Stimulated activated CD4-positive, alpha-beta T cell treated with anti-CD3 and anti-CD28 coated beads, TNF-alpha, amount 100 ng/mL, for 1 hour (primary cell): ENCODE measurements at places on chromosomes 1 and 21.

GRCh38 chr1:6899621-6900020 lies 114.4 kb downstream of the CAMTA1 start:
- no peak for DNase-seq

GRCh38 chr1:119099775-119100174 lies 40.7 kb downstream of the WARS2 start:
- DNase-seq, result no peak

DNA sequence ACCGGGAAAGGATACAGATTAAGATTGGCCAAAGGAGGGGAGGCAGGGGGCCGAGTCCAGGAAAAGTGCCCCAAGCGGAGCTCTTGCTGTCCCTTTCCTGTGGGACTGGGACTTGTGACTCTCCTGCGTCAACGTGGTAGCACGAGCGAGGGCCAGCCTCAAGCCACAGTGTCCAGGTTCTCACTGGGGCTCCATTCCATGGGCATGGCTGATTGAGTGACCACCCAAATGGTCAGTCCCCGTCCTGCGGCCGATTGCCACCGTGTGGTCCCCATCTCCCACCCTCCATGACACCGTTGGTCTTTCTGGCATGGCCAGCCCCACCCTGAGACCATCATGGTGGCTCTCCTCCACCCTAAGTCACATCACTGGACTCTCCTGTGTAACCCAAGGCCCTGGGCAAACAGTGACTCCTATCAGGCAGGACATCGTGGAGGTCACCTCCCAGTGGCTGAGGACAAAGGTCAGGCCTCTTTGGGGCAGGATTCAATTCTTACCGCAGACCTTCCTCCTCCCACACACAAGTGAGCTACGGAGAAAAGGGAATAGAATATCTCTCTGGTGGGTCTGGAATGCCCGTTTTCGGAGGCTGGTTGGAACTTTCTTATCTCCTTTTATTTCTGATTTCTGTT lies 8.9 kb upstream of the C1orf174 start:
- no peak for DNase-seq

DNA sequence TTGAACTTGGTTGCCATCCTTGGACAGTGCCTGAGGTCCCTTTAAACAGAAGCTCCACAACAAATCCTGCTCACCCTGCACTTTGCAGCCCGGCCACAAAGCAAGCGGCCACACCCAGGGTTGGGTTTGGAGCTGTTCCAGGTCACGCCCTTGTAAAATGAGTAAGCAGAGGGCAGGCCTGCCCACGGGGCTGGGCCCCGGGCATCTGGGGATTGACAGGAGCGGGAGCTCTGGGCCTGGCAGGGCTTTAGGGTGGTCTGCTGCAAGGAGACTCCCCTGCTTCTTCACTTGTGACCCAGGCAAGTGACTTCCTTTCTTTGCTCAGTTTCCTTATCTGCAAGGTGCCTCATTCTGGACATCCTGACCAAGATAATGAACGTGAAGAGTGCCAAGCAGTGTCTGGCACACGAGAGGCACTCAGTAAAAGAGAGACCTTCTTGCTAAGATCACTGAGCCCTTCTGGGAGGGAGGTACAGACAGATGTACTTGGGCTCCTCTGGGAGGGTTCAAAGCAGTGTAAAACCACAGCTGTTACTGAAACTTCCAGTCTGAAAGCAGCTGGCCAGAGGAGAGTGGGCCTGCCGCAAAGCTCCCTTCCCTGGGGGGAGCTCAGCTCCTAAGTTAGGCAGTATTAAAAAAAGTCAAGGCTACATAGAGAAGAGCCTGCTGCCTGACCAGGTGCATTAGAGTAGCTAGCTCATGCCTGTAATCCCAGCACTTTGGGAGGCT lies 2.6 kb downstream of the E2F2 start:
- peak; percentile 55 for DNase-seq

DNA sequence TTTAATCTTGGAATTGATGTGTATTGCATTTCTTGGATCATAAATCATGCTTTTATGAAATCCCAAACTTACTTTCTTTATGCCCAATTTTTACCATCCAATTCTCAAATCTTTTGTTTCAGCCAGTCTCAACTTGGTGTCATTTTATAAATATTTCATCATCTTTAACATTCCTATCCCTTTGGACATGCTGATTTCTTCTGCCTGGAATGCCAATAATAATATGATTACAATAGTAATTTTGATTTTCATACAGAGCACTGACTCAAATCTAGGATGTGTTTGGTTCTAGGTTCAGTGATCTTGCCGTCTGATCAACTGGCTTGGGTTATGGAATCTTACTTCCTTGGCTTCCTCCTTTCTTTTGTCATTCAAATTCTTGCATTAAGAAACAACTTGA lies 12.8 kb downstream of the RRP15 start:
- DNase-seq, result no peak

DNA sequence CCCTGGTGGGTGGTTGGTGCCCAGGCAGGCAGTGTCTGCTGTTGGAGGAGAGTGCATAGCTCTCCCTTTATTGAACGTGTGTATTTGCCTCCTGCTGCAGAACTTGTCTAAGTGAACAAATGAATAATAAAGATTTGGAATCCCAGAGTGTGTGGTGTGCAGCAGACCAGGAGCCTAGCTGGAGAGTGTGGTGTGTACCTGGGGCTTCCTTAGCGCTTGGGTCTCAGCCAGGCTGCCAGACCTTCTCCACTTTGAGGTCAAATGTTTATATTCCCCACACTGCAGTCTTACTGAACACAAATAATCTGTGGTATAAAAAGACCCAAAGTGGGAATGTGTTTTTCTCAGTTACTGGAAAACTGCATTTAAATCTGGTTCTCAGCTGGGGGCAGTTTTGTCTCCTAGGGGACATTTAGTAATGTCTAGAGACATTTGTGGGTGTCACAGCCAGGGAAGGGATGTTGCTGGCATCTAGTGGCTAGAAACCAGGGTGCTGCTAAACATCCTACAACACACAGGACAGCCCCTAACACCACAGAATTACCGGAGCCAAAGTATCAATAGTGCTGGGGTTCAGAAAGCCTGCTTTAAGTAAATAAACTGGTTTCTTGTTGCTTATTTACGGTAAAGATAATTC lies 23.6 kb downstream of the SLC37A1 start:
- DNase-seq, result no peak

DNA sequence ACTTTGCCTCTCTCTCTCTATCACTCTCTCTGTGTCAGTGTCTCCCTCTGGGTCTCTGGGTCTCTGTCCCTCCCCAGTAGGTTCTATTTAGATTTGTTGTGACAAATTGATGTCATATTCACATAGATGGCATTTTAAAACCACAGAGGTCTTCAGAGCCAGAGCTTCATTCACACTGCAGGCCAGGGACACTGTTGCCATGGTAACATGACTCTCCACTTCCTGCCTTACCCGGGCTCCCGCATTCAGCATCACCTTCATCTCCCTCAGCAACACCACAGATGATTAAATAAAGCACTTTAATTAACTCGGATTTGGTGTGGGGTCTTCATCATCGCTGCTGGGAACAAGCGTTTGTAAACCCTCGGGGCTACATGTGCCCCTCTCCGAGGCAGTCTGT lies 132.6 kb downstream of the ETS2 start:
- no peak for DNase-seq

GRCh38 chr1:150210091-150210490 lies 25.8 kb downstream of the ANP32E start:
- DNase-seq, result no peak

- DNase-seq, result no peak
Measured at GRCh38 chr1:155910621-155911121, 478 bp downstream of the RIT1 start.

- DNase-seq, result no peak
Measured at GRCh38 chr1:197197430-197197997, 51.0 kb upstream of the ASPM start.

DNA sequence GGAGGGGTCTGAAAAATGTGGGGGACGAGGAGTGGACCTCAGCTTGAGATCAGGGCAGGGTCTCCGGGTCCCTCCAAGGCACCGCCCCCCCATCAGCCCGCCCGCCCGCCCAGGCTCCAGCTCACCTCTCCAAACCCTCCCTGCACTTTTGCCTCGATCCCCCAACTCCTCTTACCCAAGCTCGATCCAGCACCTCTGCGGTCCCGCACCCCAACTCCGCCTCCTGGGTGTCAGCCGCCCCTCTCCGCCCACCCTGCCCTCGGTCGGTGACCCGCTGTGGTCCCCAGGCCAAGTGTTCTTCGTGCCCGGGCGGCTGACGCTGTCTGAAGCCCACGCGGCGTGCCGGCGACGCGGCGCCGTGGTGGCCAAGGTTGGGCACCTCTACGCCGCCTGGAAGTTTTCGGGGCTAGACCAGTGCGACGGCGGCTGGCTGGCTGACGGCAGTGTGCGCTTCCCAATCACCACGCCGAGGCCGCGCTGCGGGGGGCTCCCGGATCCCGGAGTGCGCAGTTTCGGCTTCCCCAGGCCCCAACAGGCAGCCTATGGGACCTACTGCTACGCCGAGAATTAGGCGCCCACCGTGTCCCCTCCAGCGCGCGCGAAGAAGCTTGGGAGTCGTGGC lies 5.7 kb downstream of the HAPLN2 start:
- no peak for DNase-seq

GRCh38 chr1:168921629-168922028 lies 184.9 kb upstream of the ATP1B1 start:
- DNase-seq, result no peak

DNA sequence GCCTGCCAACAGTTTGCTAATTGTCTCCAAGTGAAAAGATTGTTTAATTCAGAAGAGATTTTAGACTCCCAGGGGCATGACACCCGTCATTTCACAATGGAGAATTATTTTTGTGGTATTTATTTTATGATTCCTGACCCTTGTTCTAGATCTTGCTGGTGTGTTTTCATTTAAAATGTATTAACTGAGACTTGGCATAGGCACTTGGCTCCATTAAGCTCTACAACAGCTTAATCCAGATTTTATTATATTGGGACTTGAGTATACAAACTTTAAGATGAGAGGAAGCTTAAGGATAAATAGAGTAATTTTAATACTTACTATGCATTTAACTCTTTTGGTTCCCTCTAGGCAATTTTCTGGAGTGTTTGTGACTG lies 101.3 kb upstream of the KCNE2 start:
- DNase-seq, result no peak

DNA sequence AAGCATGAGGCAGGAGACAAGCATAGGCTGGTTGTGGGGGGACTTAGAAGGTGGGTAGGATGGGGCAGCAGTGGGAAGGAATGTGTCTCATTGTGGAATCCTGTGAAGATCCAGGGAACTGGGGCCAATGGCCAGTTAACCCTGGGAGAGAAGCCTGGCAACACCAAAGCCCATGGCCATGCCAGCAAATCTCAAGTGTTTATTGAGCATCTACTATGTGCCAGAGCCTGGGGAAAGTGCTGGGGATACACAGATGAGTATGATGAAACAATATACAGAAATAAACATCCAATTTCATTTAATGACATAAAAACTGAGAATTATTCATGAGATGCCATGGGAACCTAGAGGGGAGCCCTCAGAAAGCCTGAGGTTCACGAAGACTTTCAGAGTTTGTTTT lies 17.4 kb downstream of the LGR6 start:
- no peak for DNase-seq

- no peak for DNase-seq
Measured at GRCh38 chr1:201212461-201213055, 21.9 kb downstream of the IGFN1 start.

DNA sequence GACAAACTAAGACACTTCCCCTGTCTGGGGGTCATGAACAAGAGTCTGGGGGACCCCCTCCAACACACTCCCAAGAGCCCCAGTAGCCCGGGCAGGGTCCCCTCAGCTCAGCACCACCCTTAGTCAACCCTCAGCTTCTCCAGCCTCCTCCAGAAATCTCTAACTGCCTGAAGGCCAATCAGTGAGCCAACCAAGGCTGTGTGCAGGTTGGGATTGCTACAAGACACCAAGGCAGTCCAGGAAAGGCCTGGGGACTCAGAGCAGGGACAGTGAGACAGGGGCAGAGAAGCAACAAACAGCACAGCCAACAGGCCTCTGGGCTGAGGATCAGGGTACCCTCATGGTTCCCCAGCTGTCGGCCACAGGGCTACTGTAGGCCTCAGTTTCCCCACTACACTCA lies 13.3 kb downstream of the SMIM12 start:
- DNase-seq, result no peak

GRCh38 chr1:53547231-53547790 lies 88.1 kb downstream of the DMRTB1 start:
- DNase-seq, result no peak

- no peak for DNase-seq
Measured at GRCh38 chr21:41204736-41205135, 36.8 kb downstream of the BACE2 start.

DNA sequence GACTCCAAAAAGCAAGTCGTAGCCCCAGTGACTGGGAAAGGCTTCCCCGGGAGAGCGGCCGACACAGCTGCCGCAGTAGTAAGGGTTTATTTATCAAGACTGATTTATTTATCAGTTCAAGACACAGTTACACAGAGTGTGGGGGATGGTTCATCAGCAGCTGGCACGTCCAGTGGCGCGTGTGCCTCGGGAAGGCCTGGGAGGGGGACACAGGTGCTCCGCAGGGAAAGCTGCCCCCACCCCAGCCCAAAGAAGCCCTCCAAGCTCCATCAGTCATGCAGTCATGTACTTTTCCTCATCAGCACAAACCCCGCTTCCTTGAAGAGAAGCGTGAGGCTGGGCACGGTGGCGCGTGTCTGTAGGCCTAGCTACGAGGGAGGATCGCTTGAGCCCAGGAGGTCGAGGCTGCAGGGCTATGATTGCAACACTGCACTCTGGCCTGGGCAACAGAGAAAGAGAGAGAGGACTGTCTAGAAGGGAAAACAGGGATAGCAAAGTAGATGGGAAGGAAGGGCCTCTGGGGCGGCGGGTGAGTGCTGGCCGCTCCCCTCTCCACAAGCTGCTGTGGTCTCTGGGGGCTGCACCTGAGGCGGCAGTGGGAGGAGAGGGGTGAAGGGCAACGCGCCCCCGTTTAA lies 53.2 kb downstream of the PRKCZ start:
- DNase-seq, result no peak

GRCh38 chr1:76944942-76945341 lies 77.7 kb downstream of the ST6GALNAC5 start:
- no peak for DNase-seq

DNA sequence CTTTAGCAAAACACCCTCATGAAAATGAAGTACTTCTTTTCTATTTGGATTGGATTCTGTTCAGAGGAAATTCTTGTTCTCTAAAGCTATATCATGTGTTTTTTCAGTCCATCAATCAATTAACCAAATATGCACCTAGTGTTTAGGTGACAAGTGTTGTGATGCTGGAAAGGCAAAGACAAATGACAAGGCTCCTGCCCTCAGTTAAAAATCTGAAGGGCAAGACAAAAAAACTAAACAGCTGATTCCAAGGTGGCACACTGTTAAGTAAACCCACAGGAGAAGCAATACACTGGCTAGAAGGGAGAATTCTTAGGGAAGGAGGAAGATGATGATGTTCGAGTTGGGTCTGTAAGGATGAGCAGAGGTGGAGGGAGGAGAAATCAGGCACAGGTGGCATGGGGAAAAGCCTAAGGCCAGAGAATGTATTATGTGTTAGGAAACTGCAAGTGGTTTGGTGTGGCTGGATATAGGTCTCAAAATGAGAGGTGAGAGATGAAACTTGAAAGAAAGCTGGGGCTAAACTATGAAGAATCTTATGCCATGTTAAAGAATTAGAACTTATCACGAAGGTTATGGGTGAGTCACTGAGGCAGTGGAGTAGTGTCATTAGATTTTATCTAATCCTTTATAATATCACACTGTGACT lies 51.8 kb upstream of the GFI1 start:
- DNase-seq, result no peak

GRCh38 chr21:26115305-26115704 lies 55.3 kb downstream of the APP start:
- no peak for DNase-seq
